ENCODE measurements at places on chromosomes 11 and 22. TPM values are rescaled to one million over a fixed set of nuclear protein-coding genes. Genes with fewer than 3 reads are reported as not detected.

DNA sequence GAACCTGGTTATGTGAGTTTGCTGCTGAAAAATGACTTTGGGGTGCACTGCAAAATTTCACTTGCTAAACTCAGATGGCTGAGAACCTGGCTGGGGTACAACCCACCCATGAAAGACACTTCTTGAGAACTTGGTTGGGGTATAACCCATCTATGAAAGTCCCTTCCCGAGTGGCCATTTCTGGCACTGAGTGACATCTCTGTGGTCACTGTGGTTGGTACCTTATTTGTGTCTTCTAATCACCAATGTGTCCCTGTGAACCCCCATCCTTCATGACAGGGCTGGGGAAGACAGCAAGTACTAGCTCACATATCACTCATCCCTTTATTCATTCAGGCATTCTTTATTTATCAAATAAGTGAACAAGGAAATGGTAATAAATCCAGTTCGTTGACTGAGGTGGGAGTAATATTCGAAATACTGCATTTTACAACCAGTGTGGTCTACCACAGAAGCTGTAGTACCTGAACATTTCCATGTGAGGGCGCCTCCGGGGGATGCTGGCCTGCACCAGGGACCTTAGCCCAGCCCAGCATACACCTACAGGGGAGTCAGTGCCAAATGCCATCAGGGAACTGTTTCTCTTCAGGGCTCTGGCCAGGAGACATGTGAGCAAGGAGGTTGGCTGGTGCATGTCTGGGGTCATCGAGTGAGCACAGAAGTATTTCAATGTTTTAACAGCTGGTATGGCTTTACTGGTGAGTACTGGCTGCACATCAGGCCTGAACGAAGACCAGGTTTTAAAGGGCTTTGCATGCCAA, 122.1 kb downstream of the CSNK2A3 start:
- no peak for DNase-seq

DNA sequence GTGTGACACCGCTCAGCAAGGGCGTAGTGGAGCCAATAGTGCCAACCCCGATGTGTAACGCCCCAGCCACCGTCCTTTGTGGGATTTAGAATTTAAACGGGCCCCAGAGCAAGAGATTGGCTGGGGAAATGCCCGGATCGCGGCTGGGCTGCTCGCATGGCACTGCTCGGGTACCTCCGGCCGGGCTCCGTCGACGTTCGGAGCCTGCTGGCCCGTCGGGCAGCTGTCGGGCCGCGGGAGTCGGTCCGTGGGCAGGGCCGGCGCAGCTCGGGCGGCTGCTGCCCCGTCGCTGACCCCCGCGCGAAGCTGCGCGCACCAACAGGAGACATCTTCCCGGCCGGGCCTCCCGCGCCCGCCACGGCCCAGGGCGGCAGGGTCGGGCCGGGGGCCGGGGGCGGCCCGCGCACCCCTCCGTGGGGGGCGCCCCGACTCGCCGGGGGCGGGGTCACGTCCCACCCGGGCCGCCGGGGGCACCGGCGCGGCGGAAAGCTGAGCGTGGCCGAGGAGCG, 1.3 kb upstream of the KDM2A start:
- no peak for DNase-seq

DNA sequence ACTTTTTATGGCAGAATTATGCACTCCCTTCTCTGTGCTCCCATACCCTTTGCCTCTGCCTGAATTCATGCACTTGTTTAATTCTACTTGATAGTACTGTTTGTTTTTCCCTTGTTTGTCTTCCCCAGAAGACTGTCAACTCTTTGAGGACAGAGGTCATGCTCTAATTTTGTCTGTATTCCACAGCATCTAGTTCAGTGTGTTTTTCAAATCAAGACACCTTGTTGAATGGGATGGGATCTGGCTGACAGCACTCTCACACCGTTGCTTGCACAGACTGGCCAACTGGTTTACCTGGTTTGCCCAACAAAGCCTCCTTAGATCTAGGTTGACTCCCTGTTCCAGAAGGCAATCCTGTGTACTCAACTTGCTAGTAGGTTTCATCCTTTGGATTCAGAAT, 121.2 kb upstream of the TIMP3 start:
- no peak for DNase-seq

DNA sequence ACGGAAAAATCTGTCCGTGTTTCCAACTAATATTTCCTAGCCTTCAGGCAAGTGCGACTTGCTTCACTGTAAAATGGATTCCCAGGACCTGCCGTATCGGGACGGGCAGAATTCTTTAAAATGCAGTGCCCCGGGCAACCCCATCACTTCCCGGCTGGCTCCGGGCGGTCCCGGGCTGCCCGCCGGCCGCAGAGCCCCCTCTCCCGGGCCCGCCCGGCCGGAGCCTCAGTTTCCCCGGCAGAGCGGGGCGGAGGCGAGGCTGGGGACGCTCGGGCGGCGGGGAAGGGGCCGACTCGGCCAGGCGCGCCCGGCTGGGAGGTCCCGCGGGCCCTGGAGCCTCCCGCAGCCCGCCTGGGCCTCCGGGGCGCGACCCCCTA, 84.2 kb upstream of the WNT7B start:
- no peak for DNase-seq

DNA sequence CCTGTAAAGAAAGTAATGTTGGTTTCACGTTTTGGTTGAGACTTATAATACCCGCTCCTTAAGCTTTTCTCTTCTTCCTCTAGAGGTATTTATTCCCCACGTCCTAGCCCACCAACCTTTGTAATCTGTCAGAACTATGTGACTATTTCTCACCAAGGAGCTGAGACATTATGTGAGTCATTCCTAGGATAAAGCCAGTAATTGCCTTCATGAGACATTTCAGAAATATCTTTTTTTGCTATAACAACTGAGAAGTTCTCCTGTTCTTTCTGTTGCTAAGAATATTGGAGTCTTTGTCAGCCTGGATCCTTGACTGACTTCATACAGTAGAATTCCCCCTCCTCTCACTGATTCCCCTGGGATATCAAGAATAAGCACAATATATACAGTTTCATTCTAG, 1497.0 kb upstream of the TENM4 start:
- no peak for DNase-seq

UBQLNL gene
- total RNA-seq = 0.06 TPM

DEUP1 gene
- total RNA-seq = 0.69 TPM

OR5P2 gene
- not detected for total RNA-seq

RAB3IL1 gene
- total RNA-seq = 0.12 TPM
